ENCODE measurements at places on chromosomes 2 and 18.

DNA sequence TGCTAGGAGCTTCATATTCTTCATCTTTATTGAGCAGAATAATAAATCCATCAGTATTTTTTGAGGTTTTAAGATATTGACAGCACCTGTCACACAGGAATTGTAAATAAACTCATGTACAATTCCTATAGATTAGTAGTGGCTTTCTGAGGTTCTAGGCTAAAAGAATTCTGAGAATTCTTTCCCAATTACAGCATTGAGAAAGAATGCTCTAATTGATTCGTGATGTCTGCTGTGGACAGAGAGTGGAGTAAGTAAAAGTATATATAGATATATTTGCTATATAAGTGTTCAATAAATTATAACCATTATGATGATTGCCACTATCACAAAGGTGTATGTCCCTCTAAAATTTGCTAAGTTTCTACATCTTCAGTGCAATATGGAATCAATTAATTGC, 186.5 kb upstream of the NRP2 start:
- no peak for DNase-seq

DNA sequence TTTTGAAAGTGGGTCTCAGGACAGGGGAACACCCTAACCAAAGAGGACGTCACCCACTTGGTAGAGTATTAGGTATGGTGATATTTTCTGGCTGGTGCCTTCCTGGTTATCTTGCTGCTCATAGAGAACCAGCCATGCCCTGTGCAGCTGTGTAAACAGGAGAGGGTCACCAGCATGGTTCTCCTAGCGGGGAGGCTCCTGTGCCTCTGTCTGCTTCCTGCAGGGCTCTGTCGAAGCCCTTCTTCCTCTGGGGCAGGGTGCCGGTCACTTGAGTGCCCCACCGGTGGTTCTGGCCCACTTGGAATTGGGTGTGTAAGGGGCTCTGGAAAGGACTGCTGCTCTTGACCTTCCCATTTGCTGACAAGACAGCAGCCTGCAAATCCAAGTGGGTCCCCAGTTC, 131.6 kb upstream of the MSH6 start:
- DNase-seq = no peak

DNA sequence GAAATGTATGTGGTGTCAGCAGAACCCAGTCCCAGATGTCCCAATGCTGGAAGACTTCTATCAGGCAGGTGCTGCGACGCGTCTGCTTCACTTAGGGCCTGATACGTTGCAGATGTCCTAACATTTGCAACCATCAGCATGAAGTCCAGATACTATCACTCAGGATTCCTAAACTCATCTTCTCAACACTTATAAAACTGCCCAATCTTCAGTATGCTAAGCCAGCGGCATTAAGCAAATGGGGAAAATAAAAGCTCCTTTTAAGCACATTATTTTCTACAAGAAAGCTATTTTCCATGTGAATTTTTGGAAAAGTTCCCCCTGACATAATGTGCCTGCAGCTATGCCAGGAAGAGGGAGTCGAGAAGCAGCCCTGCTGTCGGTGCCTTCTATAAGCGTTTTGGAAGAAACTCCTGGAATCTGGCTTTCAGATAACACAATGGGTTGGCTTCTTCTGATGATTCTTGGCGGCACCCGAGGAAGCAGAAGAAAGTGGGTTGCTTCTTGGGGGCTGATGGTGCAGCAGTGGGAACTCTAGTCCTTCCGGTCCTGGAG, 60.7 kb upstream of the ITGA6 start:
- DNase-seq = no peak

DNA sequence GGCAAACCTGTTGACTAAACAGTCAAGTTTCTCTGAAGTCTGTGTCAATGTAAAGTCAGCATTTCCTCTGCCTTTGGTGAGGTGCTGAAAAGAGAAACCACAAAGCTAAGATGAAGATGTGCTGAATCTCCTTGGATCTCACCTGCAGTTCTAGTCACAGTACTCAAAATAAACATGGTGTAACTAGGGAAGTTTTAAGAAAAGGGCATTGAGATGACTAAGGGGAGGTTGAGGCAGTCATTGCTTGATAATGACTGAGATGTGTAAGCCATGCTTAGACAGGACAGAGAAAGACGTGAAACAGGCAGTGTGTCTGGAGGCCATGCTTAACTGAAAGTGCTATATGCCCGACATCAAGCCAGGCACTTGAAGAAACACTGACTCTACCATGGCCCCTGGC, 1010.0 kb upstream of the CELF4 start:
- DNase-seq = no peak
